HTR-8/SVneo (cell line): ENCODE measurements at places on chromosomes 1 and 21.

GRCh38 chr1:238152119-238152518 is 261.4 kb upstream of the ZP4 start:
- no peak for DNase-seq

DNA sequence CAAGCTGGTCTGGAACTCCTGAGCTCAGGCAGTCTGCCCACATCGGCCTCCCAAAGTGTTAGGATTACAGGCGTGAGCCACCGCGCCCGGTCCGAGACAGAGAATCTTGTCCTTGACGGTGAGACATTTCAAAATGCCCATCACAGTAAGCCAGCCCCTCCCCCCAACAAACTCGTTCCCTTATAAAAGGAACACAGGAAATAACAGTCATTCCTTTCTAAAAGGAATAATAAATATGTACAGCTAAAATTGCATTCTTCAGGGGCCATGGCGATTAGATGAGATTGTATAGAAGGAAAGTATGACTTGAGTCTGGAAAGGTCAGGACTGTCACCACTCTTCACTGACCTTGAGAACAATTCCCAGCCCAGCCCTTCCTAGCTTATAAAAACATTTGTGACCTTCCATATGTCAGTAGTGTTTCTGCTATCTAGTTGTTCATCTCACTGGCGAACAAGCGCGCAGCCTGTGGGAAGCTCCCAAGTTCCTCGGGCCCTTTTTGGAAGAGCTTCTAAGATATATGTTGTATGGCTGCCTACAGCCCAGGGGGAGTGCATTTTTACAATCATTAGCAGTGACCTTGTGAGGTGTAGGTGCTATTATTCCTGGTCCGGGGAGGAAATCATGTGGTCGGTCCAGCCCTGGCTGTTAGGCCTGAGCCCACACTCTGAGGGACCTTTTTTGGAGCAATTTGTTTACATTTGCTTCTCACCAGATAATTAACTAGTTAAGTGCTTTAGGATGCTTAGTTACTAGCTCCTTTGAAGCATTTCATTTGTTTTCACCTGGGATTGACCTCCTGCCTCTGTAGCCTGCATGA is 8.7 kb downstream of the SZRD1 start:
- DNase-seq, result no peak

DNA sequence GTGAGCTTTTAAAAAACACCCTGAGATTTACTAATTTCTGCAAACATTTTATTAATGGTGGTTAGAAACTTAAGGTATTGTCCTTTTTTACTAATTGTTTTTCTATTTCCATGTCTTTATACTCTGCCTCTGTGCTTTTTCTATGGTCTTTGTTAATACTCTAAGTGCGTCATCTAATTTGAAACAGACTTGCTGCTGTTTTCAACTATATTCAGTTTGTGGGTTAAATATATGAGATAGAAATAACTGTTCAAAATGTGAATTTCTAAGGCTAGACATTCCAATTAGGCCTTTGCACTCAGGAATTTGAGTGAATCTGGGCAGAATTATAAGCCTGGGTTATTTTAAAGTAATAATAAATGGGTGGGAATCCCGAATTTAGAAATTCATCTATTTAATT is 82.4 kb upstream of the COL11A1 start:
- DNase-seq, result no peak

- no peak for DNase-seq
Measured at GRCh38 chr1:108880850-108881249, 4.1 kb downstream of the GPSM2 start.

DNA sequence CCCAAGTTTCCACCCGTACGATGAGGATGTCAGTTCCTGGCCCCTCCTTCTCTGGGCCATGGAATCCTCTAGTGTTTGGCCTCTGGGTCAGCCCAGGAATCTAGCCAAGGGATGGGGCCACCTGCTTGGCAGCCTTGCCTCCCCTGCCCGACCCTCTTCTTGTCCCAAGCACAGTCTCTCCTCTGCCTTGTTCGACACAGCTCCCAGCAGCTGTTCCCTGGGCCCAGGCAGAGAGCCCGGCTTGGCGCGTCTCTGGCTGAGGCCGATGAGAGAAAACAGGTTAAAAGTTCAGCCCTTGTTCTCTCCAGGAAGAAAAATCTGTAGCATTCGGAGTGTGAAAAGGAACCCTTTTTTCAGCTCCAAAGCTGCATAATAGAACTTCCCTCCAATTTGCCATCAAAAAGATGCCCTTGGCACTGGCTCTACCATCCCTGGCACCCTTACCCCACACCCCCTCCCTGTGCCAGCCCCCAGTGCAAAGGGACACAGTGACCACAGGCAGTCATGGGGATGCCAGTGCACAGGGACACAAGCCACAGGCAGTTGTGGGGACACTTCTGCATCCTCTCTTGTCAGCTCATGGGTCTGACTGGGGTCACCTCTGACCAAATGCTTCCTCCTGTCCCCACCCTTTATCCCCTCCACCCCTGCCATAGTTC is 68.4 kb downstream of the EPHB2 start:
- no peak for DNase-seq

- DNase-seq, result peak; percentile 65
Measured at GRCh38 chr1:17419626-17420328, 19.7 kb downstream of the RCC2 start.

DNA sequence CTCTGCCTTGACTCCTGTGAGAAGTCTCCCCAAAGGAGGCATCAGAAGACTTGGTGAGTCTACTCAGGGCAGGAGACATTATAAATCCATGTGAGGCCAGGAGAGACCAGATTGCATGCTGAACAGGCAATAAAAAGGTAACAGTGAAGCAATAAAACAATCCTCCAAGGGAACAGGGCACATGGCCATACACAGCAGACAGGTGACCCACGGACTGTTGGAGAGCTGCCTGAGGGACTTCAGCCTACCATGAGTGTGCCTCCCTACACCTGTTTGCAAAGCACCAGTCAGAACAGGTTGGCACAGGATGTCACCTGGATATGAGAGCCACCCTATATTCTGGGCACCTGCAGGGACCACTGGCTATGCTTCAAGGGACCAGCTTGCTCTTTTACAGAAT is 67.6 kb downstream of the MAB21L3 start:
- no peak for DNase-seq

- DNase-seq, result no peak
Measured at GRCh38 chr1:48966583-48966982, 189.9 kb upstream of the BEND5 start.

DNA sequence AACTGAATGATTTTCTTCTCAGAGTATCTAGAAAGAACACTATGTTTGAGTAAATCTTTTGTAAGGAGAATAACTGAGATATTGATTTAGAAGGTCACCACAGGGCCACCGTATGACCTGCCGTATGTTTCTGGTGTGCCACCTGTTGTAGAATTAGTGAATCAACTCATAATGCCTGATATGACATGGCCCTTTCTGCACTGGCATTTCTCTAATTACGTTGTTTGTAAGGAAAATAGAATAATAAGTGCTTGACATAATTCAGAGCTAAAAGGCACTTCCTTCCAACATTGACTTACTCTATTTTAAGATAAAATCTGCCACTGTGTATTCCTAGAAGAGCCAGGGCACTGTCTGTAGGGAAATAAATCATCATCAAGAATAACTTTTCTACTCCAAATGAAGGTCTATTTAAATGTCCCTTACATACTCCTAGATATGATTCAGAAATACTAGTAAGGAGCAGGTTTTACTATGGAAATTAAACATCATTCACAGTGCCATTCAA is 101.7 kb downstream of the PHTF1 start:
- no peak for DNase-seq

GRCh38 chr1:46333300-46334029 is 7.1 kb upstream of the NSUN4 start:
- DNase-seq, result peak; percentile 54

DNA sequence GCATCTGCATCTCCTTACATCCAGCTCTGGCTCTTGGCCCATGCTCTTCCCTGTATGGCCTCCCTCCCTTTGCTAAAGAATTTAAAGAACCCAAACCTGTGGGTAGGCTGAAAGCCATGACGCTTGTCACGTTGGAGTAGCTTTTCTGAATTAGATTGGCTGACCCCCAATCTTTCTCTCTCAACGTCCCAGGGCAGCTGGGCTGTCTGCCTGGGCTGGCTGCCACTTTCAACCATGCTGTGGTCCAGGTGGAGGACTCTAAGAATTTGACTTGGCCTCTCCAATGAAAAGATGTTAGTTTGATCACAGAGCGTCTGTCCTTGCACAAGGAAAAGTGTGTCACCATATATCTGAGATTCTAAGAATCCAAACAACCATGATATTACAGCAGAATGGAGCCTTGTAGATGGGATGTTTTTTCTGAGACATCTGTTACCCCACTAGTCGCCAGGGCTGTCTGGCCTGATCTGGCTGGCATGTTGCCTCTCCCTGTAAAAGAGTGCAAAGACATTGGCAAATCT is 6.5 kb upstream of the IGSF3 start:
- no peak for DNase-seq

GRCh38 chr1:57131701-57132394 is 166.0 kb upstream of the C8B start:
- no peak for DNase-seq

DNA sequence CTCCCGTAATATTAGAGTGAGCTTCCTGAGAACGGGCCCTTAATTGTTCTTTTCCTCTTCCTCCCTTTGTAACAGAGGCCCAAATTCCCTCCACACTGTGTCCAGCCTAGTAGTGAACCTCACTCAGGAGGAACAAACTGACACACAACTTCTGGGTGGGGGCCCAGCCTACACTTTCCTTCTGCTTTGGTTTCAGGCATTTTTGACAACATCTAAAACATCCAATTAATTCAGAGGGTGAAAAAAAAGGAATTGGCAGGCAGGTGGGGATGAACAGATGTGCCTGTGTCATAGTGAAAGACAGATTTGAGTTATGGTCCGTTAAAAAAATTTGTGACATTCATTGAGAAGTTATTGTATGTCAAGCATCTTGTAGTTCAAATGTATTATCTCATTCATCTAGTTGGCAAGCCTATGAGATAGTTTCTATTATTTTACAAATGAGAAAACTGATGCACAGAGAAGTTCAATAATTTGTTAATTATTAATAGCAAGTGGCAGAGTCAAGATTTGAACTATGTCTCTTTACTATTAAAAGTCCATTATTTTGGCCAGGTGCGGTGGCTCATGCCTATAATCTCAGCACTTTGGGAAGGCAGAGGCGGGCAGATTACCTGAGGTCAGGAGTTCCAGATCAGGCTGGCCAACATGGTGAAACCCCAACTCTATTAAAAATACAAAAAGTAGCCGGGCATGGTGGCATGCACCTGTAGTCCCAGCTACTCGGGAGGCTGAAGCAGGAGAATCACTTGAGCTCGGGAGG is 41.6 kb upstream of the LRIG2 start:
- no peak for DNase-seq

GRCh38 chr1:3162322-3162882 is 93.4 kb downstream of the PRDM16 start:
- no peak for DNase-seq
